Cardiac septum (tissue), 1 donor: ENCODE measurements at places on chromosomes 16 and 17. TPM values are rescaled to one million over a fixed set of nuclear protein-coding genes. Genes with fewer than 3 reads are reported as not detected.

DNA sequence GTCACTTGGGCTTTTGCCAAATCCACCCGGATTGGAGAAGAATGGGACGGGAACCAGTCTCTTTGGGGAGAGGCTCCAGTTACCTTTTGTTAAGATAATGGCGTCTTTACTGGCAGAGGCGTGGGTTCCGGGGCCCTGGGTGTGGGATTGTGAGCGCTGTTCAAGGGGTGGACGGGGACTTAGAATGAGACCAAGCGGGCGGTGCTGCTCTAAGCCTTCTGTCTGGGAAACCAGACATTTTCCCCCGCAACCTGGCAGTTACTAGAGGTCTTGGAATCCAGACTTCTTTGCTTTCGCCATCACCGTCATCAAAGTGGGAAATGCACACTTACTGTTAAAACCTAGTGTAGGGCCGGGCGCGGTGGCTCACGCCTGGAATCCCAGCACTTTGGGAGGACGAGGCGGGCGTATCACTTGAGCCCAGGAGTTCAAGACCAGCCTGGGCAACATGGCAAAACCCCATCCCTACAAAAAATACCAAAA is 706 bp downstream of the TEN1 start:
- no peak for DNase-seq

DNA sequence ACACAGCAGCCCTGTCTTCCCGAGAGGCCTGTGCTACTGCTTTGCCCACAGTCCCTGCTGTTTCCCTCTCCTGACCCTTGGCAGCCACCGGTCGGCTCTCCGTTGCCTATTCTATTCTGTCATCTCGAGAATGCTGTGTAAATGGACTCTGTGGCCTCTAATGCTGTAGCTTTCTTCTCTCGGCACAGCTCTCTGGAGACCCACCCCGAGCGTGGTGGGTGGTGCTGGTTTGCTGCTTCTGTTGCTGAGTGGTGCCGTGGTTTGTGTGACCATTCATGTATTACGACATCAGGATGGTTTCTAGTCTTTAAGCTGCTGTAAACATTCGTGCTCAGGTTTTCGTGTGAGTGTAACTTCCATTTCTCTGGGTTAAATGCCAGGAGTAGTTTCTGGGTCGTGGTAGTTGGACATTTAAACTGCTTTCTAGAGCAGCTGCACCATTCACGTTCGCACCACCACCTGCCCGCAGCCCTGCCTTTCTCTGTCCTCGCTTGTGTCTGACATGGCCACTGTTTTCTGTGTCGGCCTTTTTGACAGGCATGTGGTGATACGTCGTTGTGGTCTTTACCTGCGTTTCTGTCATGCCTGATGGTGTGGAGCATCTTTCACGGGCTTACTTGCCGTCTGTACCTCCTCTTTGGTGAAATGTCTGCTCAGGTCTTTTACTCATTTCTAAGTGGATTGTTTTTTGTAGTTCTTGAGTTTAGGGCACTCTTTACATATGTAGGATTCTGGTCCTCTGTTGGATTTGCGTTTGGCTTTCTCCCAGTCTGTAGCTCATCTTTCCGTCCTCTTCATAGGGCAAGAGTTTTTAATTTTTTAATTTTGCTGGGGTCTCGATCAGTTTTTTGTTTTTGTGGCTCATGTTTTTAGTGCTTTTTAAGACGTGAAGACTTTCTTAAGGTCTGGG is 47.7 kb upstream of the ZNF750 start:
- no peak for DNase-seq

DNA sequence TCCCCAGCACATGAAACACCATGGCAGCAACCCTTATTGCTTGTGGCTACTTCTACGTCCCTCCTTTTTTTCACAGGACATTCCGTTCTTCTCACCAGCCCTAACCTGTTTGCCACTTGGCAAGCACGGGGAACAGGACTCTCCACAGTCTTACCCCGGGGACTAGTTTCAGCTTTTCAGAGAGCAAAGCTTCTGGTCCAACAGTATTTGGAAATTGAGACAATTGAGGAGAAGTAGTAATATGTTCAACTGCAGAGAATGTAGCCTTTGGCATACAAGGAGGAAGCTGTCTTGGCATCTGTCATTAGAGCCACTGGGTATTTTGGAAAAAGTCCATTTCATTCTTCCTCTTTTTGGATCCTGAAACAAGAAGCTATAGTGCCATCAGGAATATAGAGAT is 65.7 kb downstream of the MAP2K6 start:
- no peak for DNase-seq

GRCh38 chr17:64042700-64043485 is 22.5 kb upstream of the ICAM2 start:
- DNase-seq = no peak

DNA sequence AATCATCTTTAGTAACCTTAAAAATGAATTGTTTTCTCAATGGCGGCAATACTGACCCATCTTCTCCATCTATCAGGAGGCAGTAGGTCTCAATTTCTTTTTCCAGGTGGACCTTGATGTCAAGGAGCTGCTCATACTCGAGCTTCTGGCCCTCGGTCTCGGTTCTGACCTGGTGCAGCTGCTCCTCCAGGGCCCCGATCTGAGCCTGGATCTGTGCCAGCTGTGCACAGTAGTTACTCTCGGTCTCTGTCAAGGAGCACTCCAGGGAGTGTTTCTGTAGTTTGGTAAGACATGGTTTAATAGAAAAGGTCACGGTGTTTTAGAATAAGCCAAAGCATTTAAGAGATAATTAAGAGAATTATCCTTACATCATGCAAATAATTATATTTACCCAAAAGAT is 4.9 kb downstream of the KRT27 start:
- no peak for DNase-seq

GRCh38 chr17:14513835-14514234 is 213.0 kb downstream of the HS3ST3B1 start:
- no peak for DNase-seq

DNA sequence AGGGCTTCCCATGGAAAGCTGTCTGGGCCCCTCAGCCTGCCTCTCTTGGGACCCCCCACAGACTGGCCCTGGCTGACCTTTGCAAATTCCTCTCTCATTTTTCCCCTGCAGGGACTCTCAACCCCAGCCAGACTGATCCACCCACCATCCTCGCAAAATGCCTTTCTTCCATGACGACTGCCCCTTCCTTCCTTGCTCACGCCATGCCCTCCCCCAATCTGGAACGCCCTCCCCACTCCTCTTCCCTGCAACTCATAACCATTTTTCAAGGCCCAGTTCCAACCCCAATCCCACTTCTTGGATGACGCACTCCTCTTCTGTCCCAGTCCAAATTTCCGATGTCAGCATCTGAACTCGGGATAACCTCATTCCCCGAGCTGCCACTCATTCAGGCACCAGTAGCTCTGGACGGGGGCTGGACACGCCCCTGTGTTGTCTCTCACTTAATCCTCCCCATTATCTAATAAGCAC is 1.3 kb upstream of the DNAI2 start:
- DNase-seq = no peak

- DNase-seq = no peak
These were observed 45.1 kb downstream of the SF3B3 start for GRCh38 chr16:70568601-70569237.

GRCh38 chr17:66493283-66494019 is 191.0 kb downstream of the PRKCA start:
- DNase-seq = no peak

DNA sequence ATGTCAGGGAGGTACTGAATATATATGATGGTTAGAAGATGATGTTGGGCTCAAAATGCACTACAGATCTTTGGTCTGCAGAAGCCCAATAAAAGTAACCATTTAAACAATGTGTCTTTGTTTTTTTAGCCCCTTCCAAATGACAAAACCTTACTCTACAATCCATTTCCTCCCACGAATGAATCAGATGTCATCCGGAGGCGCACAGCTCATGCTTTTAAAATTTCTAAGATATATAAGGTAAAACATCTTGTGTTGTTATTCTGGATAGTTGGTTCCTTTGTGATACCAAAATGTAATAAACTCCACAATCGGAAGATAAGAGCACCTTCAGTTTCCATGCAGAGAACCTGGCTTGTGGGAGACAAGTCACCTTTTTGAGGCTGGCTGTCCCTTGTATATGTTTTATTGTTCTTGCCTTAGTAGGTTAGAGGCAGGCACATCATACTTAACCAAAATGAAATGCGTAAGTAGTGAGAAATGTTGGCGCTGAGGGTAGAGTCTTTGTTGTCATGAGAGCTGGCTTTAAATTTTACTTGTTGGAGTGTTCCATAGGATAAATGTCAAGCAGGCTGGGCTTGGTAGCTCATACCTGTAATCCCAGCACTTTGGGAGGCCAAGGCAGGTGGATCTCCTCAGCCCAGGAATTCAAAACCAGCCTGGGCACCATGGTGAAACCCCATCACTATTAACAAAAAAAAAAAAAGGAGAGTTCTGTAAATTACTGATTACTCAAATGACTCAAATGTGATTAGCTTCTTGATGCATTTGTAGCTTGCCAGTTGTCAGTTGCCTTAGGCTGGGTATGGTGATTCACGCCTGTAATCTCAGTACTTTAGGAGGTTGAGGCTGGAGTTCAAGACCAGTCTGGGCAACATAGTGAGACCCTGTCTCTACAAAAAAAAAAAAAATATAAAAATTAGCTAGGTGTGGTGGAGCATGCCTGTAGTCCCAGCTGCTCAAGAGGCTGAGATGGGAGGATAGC is 19.7 kb upstream of the SNTB2 start:
- DNase-seq = no peak

GRCh38 chr16:1871974-1872635 is at the start of gene MEIOB:
Gene MEIOB, minus strand, starts transcription at chr16:1872164. Its CDS starts 3,989 bp downstream, at chr16:1868175.
- no peak for DNase-seq

DNA sequence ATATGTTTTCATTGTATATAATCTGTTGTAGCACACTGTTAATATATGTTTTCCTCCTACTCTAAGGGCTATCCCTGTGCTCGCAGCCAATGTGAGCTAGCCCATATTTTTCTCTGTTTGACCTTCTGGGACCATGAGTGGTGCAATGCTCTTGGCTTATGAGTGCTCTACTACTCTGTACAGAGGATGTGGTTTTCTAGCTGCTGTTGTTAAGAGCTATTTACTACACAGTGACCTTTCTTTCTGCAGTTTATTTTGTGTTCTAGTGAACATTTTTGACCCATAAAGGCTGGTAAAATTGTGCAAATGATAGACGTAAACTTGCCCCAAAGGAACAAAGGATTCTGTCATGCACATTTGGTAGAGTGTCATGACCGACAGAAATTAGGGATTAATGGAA is 84.1 kb upstream of the CPHXL start:
- DNase-seq = no peak

DNA sequence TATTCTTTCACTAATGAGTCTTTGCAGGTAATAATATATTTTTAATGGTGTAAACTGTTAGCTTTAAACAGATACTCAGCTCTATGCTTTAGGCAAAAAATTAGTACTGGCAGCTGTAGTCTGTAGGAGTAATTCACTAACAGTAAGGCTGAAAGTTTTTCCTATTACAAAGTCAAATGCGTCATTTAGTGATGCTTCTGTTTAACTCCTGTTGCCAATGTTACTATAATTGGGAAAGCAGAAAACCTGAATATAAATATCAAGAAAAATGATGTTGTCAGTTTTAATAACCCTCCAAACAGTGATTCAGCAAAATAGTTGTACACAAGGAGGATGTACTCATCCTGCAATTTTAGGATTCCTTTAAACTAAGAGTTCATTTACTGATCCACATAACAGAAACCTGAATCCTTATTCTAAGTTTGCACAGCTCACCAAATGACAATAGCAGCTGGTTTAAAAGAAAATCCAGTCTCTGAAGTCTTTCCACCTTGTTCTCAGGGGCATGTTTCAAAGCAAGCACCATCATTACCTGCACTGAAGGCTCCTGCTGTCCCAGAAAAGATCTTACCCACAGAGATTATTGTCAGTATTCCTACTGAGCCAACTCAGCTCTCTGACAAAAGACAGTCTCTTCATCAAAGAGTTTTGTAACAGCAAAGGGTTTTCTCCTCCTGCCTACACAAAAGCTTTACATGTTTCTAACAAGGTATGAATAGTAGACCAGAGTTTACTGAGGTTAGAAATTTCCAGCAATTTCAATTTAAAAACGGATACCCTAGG is 4.2 kb downstream of the CDR2 start:
- DNase-seq = no peak

GRCh38 chr16:970386-970765 is 408 bp downstream of the LMF1 start:
- no peak for DNase-seq

- DNase-seq = no peak
These were observed 43.4 kb upstream of the CRHR1 start for GRCh38 chr17:45740553-45741330.

DNA sequence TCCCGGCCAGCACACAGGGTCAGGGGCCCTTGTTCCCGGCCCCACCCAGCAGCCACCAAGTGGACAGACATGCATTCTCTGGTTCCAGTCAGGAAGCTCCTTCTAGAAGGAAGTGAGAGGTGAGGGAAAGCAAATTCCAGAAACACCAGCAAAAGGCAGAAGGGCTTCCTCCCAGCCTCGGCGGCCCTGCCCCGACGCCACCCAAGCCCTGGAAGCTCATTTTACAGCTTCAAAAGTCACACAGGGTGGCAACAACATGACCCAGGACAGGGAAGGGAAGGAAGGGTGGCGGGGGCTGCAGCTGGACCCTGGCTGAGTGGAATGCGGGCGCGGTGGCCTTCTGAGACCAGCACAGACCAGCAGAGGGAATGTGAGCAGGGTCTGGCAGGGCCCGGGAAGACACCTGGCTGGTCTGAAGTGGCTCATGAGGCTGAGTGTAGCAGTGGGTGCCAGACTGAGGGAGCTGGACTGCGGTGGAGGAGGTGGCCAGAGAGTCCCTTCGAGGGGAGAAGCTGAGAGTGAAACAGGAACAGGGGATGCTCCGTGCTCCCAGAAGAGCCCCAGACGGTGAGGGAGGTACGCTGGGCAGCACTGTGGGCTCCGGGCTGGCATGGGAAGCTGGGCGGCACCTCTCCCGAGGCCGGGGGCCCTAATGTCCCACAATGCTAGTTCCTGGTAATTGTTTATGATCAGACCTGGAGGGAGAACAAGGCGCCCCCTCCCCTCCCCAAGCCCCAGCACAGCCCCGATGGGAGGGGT is 1.9 kb upstream of the UNC13D start:
- DNase-seq = no peak

DNA sequence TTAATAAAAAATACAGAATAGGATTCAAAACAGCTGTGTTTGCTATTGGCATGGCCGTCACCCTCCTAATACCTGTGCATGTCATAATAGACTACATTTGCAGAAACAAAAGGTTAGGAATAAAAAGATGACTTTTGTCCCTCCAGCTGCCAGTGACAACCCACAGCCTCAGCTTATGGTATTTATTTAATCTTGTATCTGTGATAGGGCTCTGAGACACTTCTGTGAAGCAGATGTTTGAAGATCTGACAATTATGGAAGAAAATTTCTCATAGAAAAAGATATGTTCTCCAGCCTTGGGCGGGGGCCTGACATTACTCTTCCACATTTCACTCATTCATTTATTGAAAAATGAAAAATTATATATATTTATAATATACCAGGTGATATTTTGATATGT is 62.2 kb downstream of the PITPNC1 start:
- no peak for DNase-seq

GRCh38 chr16:9177861-9178260 is 86.4 kb downstream of the HAPSTR1 start:
- DNase-seq = no peak

Gene KRTAP1-3
- not detected for total RNA-seq

Gene CES5A
- not detected for total RNA-seq

Gene ZP2
- total RNA-seq = not detected

Gene CLEC3A
- total RNA-seq = not detected

Gene SPHK1
- total RNA-seq = 11.0 TPM

Gene OR1A1
- total RNA-seq = not detected

Gene ZFHX3
- total RNA-seq = 15.7 TPM

Gene CARD14
- not detected for total RNA-seq

Gene KRTAP3-1
- not detected for total RNA-seq

Gene SLC38A8
- not detected for total RNA-seq

Gene MARVELD3
- total RNA-seq = not detected
